Anterior cingulate cortex (tissue), 58 donors: ENCODE measurements at places on chromosomes 7 and 10.

GRCh38 chr7:1707756-1708595 is 37.9 kb downstream of the ELFN1 start:
- DNase-seq = no peak

GRCh38 chr7:44960011-44960580 is 18.7 kb downstream of the MYO1G start:
- no peak for DNase-seq

DNA sequence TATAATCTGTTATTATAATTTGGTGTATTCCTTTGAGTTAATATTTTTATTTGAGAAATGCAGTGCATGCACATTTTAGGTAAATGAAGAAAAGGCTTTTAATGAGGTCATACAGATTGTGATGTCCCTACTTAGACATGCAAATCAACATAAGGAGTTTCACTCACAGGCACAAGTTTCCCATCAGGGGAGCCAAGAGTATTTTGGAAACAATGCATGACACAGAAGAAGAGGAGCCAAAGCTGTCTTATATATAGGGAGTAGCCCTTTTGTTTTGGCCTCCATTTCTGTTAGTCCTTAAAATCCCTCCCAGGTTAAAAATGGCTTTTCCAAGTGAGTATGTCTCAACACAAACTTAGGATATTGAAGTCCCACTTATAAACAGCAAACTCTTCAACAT is 703.4 kb upstream of the ANKRD30A start:
- DNase-seq = no peak

DNA sequence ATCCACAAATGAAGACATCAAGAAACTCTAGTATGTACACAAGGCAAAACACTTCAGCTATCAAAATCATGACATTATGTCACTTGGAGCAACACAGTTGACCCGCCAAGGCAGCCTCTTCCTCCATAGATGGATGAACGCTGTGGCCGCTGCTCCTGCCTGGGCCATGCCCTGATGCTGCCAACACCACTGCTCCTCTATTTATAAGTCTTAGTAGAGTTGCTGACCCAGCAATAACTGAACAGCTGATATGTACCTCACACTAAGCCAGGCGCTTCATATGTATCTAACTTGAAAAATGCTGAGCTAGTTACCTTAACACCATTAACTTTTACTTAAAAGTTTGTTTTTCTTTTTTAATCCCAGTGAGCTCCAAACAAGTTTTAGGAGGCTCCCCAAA is 131.9 kb downstream of the LYZL1 start:
- no peak for DNase-seq

GRCh38 chr7:30200591-30200990 is 65.8 kb downstream of the MTURN start:
- no peak for DNase-seq

- no peak for DNase-seq
Measured at GRCh38 chr7:70392256-70392876, 739.6 kb upstream of the GALNT17 start.

DNA sequence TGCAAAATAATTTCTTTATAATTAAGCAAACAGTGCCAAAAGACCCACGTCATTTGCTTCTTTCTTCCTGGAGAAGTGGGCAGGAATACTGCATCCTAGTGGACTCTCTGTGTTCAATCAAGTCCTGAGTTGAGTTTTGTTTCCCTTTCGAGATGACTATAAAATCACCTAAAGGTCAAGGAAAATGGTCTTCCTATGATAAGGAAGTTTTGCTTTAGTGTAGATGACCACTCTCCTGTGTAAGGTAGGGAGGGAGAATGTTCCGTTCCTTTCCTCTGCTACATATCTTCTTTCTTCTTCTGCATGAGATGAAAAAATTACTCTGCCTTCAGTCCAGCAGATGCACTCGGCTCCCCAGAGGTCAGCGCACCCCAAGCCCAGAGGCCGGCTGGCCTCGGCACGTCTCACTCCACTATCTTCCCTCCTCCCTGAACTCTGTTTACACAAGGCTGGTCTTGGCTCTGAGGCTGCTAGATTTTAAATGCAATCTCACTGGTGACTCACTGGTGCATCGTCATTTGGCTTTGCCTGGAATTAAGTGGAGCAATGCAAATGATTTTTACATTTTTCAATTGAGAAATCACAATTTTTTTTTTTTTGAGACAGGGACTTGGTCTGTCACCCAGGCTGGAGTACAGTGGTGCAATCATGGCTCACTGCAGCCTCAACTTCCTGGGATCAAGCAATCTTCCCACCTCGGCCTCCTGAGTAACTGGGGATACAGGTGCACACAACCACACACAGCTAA is 18.6 kb upstream of the VDAC2 start:
- no peak for DNase-seq
